Endothelial cell (in vitro differentiated cells): ENCODE measurements at places on chromosomes 12 and 14.

DNA sequence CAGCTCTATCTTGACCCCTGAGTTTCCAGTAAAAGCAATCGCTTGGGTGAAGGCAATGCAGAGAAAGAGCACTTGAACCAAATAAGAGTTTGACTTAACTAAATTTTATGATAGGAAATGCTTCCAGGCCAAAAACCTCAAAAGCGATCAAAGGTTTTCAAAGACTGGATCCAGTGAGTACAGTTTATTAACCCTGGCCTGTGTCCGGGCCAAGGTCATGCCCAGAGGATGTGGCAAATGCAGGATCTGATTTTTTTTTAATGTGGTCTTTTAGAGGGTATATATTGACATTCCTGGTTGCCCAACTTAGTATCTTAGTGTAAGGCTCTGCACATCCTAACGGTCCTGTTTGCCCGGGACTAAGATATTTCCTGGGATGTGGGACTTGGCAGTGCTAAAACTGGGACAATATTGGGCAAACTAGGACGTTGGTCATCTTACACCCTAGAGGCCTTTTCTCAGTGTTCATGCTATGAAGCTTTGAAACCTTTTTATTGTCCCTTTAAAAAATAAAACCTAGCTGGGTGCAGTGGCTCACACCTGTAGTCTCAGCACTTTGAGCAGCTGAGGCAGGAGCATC, 40.1 kb upstream of the TMED10 start:
- no peak for DNase-seq

- peak; percentile 43 for DNase-seq
Measured at GRCh38 chr12:113245695-113246477, 24.6 kb downstream of the TPCN1 start.

GRCh38 chr12:57840726-57841125, 5.8 kb downstream of the CTDSP2 start:
- no peak for DNase-seq

GRCh38 chr14:95535226-95536021, 574 bp downstream of the GLRX5 start:
- DNase-seq = peak; percentile 50

DNA sequence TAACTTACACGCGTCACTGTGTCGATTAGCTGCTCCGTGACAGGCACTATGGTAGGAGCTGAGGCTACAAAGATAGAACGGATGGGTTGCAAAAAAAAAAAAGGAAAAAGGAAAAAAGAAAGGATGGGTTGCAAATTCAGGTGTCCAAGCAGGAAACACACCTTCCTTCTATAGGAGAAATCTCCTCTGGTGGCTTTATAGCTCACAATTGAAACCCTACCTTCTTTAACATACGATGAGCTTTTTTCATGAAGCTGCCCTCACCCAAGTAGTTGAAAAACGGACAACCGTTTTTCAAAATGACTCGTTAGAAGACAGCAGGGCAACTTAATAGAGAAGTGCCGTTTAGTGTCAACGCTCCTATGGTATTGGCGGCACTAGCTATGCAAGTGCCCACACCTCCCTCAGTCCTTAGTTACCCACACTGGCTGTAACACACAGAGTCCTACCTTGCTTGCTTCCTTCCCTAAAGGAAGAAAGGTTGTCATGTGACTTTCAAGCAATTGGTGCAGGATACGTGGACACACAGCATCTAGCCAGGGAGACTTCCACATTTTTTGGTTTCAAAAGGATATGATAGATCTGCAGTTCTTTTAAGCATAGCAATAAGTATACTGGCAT, 682 bp upstream of the TRIP11 start:
- DNase-seq = peak; percentile 14

DNA sequence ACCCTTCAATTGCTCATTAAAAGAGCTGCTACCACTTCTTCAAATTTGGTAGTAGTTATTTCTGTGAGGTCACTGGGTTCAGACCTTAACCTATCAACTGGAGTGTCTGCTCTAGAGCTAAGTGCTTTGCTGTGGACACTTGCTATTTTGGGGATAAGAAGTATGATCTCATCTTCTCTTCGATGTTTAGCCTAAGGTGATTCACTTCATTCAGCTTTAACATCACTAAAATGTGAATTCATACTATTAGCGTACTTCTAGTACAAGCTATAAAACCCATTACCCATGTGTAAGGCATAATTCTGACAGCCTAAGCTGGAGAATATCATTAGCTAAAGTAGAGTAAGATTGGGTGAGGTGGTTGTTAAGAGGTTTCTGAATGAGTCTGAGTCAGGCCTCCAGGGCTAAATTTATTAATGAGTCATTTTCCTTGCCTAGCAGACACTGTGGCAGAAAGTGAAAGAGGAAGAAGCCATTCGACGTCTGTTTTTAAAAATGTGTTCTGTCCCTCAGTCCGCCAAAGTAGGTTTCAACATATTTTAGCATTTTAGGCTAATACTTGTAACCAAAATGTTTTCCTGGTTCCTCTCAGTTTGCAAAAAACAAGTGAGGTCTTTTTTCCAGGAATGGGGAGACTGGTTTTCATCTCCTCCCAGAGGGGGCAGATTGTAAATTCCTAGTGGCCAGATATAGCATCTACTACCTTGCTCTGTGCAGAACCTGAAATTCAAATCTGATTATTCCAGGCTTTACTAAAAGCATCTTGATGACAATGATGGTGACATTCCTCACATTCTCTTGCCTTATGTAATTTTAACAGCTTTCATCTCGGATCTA, 103.6 kb downstream of the SSPN start:
- DNase-seq = no peak

GRCh38 chr12:116244001-116244400, 33.5 kb downstream of the MED13L start:
- DNase-seq = no peak

- no peak for DNase-seq
Measured at GRCh38 chr12:106721915-106722314, 52.6 kb upstream of the RIC8B start.

DNA sequence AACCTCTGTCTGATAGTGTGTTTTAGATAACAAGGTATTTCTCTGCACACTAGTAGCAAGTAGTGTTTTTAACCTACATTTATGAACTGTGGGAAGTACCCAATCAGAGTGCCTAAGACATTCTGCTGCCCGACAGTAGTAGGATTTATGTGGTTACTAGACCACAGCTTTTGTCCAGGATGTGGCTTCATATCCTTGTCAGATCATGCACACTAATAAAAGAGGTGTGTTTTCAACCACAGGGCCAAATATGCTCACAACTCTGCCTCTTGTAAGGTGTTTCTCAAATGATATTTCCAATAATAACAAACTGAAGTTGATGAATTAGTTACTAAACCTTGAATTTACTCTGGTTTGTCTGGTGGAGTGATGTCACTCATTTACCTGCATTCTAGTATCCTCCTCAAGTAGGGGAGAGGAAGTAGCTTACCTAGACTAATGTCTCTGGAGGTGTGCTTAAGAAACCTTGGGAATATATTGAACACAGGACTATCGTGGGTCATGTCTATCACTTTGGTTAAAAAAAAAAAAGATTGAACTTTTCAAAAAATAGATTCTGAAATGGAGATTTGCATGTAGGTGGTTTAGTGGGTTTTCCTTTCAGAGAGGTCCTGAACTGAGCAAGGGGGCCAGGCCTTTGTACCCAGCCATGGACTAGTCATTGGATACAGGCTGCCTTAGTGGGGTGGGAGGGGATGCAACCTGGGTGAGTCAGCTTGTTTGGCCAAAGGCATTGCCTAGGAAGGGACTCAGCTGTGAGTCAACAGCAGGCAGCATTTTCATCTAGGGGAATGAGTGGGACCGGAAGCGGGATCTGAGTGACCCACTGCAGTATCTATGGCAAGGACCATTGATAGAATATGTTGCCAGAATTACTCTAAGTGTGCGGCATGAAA, 14.1 kb downstream of the FBXW8 start:
- DNase-seq = no peak
